Stimulated activated naive CD4-positive, alpha-beta T cell treated with Interleukin-2 at 50 U/mL for 16 hours (primary cell): ENCODE measurements at places on chromosomes 2 and 18.

- no peak for DNase-seq
Measured at GRCh38 chr2:36951027-36951518, 15.3 kb downstream of the STRN start.

DNA sequence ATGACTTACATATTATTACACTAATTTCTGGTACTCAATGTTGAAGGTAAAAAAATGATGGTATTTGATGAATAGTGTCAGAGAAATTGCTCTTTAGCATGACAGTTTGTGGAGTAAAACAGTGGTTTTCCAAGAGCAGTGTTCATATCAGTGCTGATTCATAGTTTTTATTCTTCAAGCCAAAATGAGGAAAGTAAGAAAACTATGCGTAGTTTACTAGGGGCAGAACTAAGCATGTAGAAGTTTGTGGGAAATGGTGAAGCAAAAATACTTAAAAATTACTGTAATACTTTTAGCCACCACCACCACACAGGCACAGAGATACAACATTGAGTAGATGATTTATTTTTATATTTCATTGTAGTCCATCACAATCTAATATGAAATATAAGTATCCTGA is 137.3 kb downstream of the ZNF804A start:
- no peak for DNase-seq

DNA sequence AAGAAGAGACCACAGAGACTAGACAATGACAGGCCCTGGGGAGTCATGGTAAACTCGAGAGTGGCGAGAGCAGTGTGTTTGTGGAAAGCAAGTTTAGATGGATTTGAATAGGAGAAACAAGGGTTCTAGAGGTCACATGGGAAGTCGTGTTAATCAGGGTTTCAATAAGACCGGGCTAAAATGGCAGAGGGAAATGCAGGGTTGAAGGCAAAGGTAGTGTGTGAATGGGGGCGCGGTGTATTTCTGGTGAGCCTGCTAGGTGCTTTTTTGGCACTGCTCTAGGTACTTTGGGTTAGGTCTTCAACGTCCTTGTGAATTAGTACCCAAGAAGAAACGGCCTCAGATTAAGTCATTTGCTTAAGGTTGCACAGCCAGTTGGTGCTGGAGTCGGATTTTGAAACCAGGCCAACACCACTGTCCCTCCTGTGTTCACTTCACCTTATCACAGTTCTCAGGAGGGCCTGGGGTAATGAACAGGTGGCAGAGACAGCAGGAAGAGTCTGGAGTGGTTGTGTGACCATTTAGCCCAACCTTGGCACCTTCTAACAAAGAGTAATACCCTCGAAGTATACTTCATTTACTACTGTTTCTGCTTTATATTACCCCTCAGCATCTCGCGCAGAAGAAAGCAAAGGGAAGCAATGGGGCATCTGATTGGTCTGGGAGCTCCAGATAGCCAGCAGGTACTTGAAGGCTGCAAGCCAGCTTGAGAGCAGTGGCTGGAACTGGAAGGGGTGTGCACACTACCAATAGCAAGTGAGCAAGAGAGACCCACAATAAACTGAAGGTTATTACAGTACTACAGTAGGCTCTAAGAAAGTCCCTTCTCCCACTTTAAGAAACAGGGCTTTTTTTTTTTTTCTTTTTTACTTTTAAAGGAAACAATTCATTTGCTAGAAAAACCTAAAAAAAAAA is 33.4 kb upstream of the GAREM2 start:
- DNase-seq = no peak

- DNase-seq = no peak
Measured at GRCh38 chr2:924701-925100, 25.9 kb upstream of the SNTG2 start.

- no peak for DNase-seq
Measured at GRCh38 chr2:160427629-160428404, 65.8 kb downstream of the RBMS1 start.

- DNase-seq = no peak
Measured at GRCh38 chr2:231936491-231936890, 10.3 kb upstream of the NPPC start.

DNA sequence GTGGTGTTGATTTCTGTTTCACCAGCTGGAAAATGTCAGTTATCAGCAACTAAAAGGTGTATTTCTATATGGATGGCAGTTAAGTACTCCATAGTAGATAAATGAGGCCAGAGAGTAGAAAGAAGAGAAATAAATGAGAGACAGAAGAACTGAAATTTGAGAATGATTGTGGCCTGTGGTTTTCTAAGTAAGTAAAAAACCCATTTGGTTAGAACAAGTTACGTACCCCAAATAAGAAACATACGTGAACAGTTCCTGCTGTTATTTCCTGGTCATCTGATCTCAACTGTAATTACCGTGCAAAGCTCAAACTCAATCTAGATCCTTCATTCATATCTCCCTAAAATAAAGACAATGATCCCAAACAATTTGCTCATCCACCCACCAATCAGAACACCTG is 181.3 kb downstream of the PID1 start:
- no peak for DNase-seq

DNA sequence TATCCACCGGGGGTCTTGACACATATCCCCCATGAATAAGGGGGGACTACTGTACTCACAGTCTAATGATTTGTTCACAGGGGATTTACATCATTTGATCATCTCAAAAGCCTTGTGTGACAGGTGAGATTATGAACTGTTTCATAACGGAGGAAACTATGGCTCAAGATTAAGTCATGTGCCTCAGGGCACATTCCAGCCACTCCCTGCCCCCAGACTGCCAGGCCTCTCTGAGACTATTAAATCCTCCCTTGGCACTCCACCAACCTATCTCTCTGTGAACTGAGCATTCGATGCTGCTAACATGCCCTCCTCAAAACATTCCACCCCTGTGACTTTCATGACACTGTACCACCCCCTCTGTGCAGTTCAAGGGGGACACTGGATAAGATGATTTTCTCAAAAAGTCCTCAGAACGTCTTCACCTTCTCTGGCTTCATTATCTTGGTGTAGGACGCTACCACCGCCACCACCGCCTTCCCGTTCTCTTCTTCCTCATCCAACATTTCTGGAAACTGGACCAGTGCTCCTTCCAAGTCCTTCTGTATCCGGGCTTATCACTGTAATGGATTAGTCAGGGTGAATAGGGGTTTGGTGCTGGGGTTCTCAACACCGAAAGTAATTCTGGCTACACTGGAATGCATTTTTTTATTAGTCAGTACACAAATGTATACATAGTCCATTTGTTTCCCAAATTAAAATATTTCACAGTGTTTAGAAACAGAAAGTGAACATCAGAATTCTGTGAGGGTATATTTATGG is 169.6 kb downstream of the KCNS3 start:
- DNase-seq = no peak

DNA sequence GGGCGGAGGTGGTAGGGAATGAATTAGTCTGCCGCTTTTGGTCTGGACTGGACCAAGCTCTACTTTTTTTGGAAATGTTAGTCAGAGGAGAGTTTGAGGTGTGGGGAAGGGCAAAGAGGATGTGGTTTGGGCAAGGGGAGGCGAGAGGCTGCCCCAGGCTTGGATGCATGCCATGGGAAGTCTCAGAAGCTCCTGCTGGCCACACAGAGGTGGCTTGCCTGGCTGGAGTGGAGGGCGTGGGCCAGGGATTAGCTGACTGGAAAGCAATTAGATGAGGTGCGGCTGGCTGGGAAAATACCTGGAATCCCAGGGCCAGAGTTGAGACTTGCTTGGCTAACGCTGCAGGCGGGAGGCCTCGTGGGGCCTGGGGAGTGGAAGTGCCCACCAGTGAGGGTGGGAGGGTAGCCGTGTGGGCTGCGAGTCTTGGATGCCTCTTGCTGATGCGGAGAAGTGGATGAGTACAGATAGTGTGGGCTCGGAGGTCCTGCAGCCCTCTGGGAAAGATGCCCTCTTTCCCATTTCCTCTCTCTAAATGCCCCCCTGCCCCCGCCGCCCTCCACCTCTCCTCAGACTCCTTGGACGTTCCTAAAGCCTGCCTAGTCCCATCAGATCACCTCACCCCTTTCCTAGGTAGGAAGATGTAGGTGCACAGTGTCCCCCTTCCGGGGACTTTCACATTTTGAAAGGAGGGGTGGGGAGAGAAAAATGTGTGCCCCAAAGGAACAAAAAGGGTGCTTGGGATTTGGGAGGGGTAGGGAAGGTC is 117.6 kb downstream of the SMAD7 start:
- DNase-seq = no peak
